ENCODE measurements at places on chromosomes 16 and 17.

DNA sequence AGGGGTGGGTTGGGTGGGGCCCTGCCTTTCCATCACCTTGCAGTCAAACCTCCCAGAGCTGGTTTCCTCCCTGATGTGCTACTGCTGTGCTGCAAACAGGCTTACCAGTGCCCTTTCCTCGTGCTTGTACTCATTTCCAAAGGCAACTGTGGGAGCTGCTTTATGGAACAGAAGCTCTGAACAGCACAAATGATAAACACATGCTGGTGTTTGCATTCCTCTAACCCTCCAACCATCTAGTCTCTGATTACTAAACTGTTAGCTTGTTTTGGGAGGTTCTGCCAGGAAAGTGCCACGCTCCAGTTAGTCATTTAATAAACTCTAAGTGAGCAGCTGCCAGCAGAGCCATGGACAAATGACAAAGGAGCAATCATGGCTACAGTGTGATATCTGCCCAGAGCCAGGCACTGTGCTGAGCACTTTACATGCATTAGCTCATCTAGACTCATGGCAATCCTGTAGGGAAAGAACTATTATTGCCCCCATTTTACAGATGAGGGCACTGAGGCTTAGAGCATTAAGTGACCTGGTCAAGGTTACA is 110.4 kb downstream of the VAT1L start:
- DNase-seq: no peak

DNA sequence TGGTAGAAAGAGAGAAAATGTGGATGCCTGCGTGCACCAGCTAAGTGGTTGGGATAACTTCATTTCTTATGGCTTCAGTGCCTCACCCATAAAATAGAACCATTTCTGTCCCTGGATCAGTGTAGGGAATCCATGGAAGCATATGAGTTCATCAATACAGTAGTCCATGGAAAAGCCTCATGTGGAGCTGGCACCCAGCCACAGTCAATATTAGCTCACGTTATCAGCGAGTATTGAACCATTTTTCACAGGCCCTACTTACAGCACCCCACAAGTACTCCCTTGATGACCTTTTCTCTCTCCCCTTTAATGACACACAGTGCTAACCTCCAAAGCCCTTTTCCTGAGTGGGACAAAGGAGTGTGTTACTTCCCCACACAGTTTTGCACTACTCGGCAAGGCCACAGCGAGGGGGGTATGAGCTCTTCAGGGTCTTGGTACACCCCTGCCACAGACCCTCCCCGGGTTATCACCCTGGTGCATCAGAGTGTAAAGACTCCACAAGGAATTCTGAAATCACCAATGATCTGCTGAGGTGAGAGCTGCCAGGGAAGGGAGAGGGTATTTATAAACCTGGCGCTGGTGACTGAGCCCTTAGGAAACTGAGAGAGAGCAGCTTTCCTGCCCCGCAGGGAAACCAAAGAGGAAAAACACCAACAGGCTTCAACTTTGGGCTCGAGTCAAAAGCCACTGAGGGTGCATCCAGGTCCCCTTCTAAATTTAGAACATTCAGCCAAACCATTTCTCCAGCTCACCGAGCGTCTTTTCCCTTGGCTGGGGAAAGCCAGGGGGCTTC is 36.9 kb downstream of the DYNLRB2 start:
- DNase-seq: no peak

DNA sequence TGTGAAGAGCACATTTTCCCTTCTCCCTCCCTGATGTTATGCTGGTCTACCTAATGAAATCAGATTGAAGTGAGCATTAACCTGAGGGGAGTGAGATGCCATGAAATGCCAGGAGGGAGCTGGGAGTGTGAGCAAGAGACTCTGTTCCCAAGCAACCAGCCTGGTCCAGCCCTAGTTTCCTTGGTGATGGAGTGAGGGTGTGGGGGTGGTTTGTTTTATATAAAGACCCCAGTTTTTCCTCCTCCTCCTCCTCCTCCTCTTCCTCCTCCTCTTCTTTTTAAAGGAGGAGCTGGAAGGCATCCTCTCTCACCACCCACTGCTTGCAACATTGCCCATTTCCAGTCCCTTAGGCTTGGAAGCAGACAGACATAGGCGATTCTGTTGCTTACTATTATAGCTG is 97.1 kb downstream of the DNAH3 start:
- DNase-seq: no peak

DNA sequence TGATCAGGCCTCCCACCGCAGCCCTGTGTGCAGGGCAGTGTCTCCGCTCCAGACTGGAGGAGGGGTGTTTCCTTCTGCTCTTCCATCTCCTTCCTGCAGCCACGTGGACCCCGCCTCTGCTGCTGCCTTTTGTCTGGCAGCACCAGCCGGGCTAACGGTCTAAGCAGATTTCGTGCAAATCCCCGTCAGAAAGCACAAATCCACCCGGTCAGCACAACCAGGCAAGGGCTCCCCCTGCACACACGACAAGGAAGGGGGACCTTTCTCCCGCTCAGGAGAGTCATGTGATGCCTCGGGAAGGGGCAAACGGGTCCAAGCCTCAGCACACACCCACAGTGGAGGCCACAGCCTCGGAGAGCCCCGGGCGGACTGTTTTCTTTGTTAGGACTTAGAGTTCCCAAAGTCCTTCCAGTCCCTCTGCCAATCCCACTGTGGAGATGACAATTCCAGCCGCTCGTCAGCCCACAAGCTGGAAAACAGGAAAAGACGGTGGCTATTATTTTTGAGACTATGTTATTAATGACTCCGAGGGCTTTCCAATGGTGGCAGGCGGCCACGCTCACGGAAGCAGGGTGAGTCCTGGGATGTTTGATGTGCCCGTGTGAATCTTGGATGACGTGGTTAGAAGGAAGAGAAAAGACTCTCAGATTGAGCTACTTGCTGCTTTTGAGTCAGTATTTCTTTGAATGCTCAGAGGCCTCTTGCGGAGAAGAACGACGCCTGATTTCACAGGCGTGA is 22.5 kb upstream of the MEAK7 start:
- DNase-seq: no peak

GRCh38 chr16:87958632-87959031 is 7.4 kb downstream of the BANP start:
- DNase-seq: no peak

GRCh38 chr17:80110447-80110812 is 9.0 kb downstream of the GAA start:
- DNase-seq: no peak

GRCh38 chr17:78185981-78186691 is 716 bp downstream of the TK1 start:
- DNase-seq: no peak

- no peak for DNase-seq
Measured at GRCh38 chr17:50689956-50690886, 17.5 kb downstream of the ANKRD40 start.

DNA sequence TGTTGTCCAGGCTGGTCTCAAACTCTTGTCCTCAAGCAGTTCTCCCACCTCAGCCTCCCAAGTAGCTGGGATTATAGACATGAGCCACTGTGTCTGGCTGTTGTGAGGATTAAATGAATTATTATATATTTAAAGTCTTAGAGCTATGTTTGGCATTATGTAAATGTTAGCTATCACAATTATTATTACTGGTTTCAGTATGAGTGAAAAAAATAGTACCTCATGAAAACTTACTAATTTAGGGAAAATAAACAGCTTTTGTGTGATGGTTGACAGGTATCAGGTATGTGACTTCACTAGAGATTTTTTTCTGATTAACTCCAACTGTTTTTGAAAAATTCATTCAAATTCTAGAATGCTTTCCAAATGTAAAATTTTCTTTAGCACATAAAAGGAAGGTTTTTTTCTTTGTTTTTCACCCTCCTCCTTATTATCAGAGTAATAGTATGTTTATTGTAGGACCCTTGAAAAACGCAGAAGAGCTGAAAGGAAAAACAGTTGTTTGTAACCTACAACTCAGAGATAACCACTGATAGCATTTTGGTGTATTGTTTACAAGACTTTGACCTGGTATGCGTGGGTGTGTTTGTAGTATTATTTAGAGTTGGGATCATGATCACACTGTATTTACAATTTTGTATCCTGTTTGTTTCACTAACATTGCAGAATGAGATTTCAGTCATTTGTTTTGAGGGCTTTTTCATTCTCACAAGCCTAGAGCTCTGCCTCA is 13.2 kb downstream of the NLK start:
- DNase-seq: no peak

DNA sequence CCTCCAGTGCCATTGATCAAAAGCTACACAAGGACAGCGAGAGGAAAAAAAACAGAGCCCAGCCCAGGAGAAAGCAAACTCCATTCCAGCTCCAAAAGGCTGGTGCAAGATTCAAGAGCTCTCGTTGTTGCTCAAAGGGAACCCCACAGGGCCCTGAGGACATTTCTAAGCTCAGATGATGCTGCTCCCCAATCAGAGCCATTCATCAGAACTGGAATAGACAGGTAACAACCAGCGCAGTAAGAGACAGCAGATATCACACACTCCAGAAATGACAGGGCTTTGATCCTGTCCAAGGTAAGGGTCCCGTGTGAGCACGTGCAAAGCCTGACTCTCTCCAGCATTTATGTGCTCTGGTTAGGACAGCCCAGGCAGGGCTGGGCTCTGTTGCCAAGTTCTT is 20.1 kb downstream of the PMP22 start:
- DNase-seq: no peak

DNA sequence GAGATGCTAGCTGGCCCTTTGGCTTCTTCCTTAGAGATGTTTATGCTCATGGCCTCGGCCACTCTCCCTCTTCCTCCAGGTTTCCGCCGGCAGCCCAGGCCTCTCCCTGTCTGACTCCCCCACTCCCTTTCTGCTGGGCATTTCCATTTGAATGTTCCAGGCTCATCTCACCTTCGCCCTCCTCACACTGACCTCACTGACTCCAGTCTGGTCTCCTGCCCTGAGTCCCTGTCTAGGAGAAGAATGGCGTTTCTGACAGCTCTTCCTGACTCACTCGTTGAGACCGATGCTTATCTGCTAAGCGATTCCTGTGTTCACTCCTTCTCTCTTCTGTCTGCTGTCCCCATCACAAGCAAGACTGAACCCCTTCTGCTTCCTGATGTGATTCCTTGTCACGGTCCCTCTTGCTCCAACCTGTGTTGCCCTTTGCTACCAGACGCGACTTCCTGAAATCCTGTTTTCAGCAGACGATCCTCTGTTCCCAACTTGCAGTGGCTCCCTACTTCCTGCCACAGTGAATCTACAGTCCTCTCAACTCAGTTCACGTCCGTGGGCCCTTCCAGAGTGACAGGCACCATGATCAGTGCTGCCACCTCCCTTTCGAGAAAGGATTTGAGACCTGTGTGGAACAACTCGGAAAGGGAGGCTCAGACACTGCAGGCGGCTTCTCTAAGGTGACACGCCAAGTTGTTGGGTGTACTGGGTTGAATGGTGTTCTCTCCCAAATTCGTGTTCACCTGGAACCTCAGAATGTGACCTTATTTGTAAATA is 176.4 kb downstream of the MSI2 start:
- DNase-seq: no peak

- DNase-seq: no peak
Measured at GRCh38 chr16:53511084-53511402, 8.0 kb upstream of the AKTIP start.

GRCh38 chr17:19402171-19402570 is 8.9 kb upstream of the RNF112 start:
- no peak for DNase-seq

- DNase-seq: no peak
Measured at GRCh38 chr17:56222255-56222654, 69.0 kb downstream of the ANKFN1 start.

GRCh38 chr16:2595393-2596205 is 57.8 kb downstream of the PDPK1 start:
- no peak for DNase-seq

GRCh38 chr17:50892101-50892776 is 26.1 kb upstream of the TOB1 start:
- DNase-seq: no peak

GRCh38 chr16:9772526-9773225 is 409.6 kb downstream of the GRIN2A start:
- no peak for DNase-seq

DNA sequence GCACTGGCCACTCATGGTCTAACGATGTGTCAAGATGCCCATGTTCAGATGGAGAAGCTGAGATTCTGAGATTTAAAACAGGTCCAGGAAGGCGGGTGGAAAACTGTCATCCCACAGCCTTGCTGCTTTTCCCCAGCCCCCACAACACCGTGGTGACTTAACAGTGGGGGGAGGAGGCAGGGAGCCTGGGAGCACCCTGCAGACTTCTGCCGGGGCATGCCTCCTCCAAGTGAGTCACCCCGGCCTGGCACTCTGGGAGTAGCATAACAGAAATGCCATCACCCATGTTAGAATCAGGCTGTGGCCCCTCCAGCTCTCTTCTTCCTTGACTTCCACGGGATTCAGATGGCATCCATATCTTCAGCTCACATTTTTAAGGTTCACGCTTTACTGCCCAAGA is 164.8 kb downstream of the CBLN1 start:
- DNase-seq: no peak

DNA sequence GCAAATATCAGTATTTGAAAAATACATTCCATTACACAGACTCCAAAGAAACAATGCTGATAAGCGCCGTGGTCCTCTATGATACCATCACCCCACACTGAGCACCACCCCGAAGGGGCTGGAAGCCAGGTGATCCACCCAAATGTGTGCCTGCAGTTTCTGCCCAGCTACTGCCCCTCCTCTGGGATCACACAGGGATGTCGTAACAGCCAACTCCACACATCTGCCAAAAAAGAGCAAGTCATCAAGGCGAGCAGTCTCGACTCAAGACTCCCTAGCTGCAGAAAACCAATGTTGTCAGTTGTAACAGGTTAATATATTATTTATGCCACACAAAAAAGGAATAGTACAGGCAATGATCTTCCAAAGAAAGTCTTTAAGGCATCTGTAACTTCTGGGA is 21.0 kb downstream of the CYB5D2 start:
- no peak for DNase-seq

- DNase-seq: no peak
Measured at GRCh38 chr17:48055531-48056245, 7.5 kb downstream of the NFE2L1 start.

- DNase-seq: no peak
Measured at GRCh38 chr17:35082073-35082657, 18.7 kb upstream of the RFFL start.

GRCh38 chr17:32120141-32120540 is 22.2 kb upstream of the RHOT1 start:
- no peak for DNase-seq

GRCh38 chr16:88102597-88102996 is 151.4 kb downstream of the BANP start:
- no peak for DNase-seq
